CD4-positive, alpha-beta T cell treated with Interleukin-2 at 100 ng/mL for 4 hours (primary cell): ENCODE measurements at places on chromosomes 2 and 18.

GRCh38 chr18:74336656-74337055 is 21.0 kb downstream of the C18orf63 start:
- no peak for DNase-seq

DNA sequence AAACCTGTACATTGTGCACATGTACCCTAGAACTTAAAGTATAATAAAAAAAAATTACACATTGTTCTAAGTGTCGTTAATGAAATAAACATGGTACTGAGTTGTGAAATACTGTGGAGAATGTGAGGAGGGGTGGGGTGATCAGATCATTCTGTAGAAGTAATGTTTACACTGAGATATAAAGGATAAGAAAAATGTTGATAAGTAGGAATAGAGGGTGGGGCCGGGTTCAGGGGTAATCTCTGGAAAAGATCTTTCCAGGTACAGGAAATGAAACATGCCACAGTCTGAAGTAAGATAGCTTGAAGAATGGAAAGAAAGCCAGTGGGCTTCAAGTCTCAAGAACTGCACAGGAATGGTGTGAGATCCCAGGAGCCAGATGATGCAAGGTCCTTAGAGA is 1482.4 kb downstream of the LRP1B start:
- DNase-seq, result no peak

DNA sequence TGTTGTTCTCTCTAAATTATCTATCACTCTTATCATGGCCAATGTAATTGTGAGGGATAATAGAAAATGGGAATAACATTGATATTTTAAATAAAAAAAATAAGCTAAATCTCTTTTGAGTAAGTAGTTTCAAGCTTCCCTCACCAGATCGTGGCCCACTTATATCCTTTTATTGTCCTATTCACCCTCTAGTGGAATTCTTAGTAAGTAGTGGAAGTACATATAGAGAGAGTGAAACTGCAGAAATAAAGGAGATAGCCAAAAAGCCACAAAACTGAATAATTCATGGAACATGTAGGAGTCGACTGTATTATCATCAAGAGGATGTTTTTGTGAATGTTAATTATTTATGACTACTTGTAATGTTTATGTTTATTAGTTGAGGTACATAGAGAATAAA is 66.1 kb upstream of the DTNA start:
- no peak for DNase-seq

- DNase-seq, result no peak
These were observed 1.3 kb downstream of the KCMF1 start for GRCh38 chr2:84972207-84972783.

- no peak for DNase-seq
These were observed 36.8 kb downstream of the KCTD1 start for GRCh38 chr18:26511339-26512071.

GRCh38 chr2:73373344-73373743 is 12.3 kb upstream of the ALMS1 start:
- no peak for DNase-seq

- DNase-seq, result no peak
These were observed 377.0 kb downstream of the DCC start for GRCh38 chr18:52716973-52717372.

DNA sequence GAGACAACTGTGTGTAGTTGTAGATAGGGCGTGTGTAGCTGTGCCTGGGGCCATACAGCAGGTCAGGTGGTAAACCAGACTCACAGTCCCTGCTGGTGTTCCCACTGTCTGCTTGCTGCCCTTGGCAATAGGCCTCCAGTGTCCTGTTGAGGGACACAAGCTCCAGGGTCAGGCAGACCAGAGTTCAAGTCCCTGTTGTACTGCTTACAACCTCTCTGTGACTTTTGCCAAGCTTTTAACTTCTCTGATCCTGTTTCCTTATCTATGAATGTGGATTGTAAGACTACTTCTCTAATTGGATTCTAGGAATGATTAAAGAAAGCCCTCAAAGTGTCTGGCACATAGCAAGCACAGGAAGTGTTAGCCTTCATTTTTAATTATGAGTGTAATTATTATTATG is 68.6 kb downstream of the MERTK start:
- DNase-seq, result no peak

DNA sequence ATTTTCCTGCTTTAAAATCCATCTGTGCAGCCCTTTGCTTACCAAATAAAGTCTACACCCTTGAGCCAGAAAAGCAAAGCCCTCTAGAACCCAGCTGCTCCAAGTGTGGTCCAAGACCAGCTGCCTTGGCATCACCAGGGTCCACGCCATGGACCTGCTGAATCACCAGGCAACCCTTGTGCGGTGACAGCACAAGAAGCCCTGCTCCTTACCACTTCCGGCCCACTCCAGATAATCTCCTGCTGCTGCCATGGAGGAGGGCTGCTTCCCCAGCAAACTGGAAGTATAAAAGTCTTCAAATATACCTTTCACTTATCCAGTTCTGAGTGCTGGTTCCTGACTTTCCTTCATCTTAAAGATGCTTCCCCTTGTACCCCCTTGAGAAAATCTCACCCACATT is 106.0 kb upstream of the PKDCC start:
- no peak for DNase-seq
